ENCODE measurements at places on chromosomes 7 and 10. TPM values are rescaled to one million over a fixed set of nuclear protein-coding genes. Genes with fewer than 3 reads are reported as not detected.

CCDC6 gene
- total RNA-seq: 12.7 TPM

HOXA13 gene
- not detected for total RNA-seq

EN2 gene
- total RNA-seq: not detected

- DNase-seq: no peak
These were observed 53.6 kb downstream of the VPS41 start for GRCh38 chr7:38855386-38855785.

DNA sequence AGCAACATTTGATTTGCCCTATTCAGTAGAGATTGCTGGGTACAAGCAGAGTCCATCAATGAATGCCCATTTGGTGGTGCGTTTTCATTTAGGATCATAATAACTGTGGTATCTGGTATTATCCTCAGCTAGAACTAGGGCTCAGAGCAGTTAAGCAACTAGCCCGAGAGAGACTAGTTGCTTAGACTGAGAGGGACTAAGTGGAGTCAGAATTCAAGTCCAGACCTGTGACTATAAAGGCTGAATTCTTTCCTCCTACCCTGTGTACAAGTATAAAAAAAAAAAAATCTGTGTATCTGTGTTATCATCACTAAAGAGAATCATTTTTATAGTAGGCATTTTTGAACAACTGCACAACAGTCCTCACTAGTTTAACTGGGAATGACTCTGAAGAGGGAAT lies 45.3 kb upstream of the DKK1 start:
- no peak for DNase-seq

Measured in lung microvascular endothelial cell (primary cell).